ENCODE measurements at places on chromosomes 7 and 10.

DNA sequence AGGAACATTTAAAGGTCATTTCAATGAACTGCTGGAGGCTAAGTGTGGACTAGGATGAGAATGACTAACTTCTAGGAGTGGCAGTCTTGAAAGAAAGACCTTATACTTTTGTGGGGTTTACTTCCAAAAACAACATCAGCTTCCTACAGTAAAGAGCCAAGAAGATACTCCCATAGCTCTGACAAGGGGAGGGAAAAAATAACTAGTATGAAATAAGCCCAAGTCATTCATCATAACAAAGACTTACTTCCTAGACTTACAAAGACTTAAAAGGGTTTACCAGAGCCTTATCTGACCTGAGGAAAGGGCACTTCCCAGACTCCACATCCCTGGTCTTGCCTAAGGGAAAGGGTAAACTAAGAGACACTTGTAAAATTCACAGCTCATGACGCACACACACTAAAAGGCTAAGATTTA, 31.7 kb downstream of the ARHGAP12 start:
- no peak for DNase-seq

GRCh38 chr10:70478191-70479164, at the start of gene PALD1:
PALD1 (plus strand) TSS chr10:70478767; CDS start chr10:70525952, 47,185 bp downstream.
- no peak for DNase-seq

DNA sequence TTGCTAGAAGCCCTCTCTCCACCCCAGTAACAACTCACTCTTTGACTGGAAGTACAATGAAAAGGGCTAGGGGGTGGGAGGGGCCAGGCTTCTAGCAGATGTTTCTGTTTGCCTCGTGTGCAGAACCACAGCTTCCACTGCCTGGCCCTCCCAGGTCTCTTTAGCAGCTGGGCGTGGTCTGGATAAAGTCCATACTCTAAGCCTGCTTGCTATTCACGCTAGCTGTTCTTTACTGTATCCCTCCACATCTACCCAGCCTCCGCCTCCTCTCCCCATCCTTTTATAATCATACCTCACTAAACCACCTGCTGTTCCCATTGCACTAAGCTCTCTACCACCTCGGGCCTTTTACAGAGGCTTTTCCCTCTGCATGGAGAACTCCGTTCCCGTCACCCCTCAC, 288.8 kb downstream of the CAMK1D start:
- DNase-seq = peak; percentile 24

GRCh38 chr10:70587045-70587658, 15.4 kb downstream of the PRF1 start:
- DNase-seq = no peak

Data from HepG2 (cell line).